Lung (tissue), 17 donors: ENCODE measurements at places on chromosomes 2 and 18. TPM values are rescaled to one million over a fixed set of nuclear protein-coding genes. Genes with fewer than 3 reads are reported as not detected.

DNA sequence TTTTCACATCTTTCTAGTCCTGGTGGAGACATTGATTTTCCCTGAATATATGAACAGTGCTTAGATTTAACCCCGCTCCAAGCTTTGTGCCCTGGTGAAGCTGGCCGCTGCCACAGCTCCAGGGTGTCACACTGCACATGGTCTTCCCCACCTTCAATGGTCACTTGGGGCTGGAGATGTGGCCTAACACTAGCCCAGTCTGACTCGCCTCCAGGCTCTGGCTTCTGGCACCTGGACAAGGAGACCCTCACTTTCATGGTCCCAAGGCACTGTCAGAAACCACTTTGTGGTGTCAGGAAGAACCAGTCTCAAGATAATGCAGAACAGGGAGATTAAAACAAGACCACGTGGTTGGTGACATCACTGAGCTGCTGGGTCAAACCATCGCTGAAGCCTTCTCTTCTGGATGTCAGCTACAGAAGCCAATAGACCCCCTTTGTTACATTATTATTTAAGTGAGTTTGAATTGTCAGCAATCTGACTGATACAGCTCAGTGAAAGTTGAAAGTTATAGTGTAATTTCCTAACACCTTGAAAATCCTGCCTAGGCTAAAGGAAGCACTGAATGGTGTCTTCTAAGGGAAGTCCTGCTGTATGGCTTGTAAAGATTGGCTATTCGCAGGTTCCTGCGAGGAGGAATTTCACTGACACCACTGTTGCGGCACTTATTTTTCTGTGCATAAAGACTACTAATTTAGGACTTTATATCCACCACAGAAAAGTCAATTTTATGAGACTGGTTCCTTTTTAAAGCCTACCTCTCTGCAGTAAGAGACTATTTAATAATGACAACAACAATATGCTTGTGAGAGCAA is 55.0 kb upstream of the CTDP1 start:
- H3K36me3 ChIP-seq, result no peaks in the 10 kb centered on the region
- H3K4me1 ChIP-seq, result no peaks in the 10 kb centered on the region
- H3K27me3 ChIP-seq, result peaks cover 7% of the 10 kb centered on the region
- no peak overlapping the region for H3K4me3 ChIP-seq

GRCh38 chr2:224887141-224887540 is 155.1 kb downstream of the DOCK10 start:
- no peaks in the 10 kb centered on the region for H3K27me3 ChIP-seq
- no peak for DNase-seq
- H3K4me3 ChIP-seq, result no peak overlapping the region
- H3K27ac ChIP-seq, result no peak overlapping the region
- peaks cover 3% of the 10 kb centered on the region for H3K4me1 ChIP-seq

- no peaks in the 10 kb centered on the region for H3K36me3 ChIP-seq
- peaks cover 11% of the 10 kb centered on the region for H3K4me1 ChIP-seq
- H3K27ac ChIP-seq, result no peak overlapping the region
- no peaks in the 10 kb centered on the region for H3K27me3 ChIP-seq
- DNase-seq, result no peak
- no peak overlapping the region for H3K4me3 ChIP-seq
Measured at GRCh38 chr18:73688161-73688560, 459.5 kb downstream of the FBXO15 start.

GRCh38 chr2:121052521-121052920 is 232.5 kb downstream of the TFCP2L1 start:
- no peak for DNase-seq
- H3K4me1 ChIP-seq, result no peaks in the 10 kb centered on the region

DNA sequence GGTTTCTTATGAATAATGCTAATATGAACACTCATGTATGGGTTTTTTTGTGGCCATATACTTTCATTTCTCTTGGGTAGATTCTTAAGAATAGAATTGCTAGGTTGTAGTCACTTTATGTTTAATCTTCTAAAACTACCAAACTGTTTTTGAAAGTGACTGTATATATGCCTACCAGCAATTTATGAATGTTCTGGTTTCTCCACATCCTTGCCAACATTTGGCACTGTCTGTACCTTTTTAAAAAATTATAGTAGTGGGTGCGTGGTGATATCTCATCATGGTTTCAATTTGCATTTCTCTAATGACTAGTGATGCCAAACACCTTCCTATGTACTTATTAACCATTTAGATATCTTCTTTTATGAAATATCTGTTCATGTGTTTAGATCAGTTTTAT is 110.6 kb upstream of the RIOK3 start:
- H3K4me1 ChIP-seq, result no peaks in the 10 kb centered on the region
- H3K27ac ChIP-seq, result no peak overlapping the region
- no peaks in the 10 kb centered on the region for H3K36me3 ChIP-seq

DNA sequence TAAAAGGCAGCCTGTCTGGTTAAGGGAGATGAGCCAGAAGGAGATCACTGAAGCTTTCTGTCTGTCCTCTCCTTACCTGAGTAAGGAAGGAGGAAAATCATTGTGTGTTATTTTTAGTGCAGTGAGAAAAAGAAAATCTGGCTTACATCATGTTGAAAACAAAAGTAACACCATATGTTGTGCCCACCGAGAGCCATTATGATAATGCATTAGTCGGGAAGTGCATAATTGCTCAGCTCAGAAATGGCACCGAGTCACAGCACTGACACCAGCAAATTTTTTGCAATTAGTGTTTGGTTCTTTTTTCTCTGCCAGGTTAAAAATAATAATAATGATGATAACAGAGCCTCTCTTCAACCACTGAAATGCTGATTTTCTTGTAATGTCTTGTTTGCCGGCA is 46.6 kb downstream of the HNMT start:
- no peak overlapping the region for H3K4me3 ChIP-seq
- no peaks in the 10 kb centered on the region for H3K4me1 ChIP-seq
- no peak for DNase-seq
- H3K27ac ChIP-seq, result no peak overlapping the region
- H3K27me3 ChIP-seq, result no peaks in the 10 kb centered on the region
- H3K36me3 ChIP-seq, result peaks cover 15% of the 10 kb centered on the region

DNA sequence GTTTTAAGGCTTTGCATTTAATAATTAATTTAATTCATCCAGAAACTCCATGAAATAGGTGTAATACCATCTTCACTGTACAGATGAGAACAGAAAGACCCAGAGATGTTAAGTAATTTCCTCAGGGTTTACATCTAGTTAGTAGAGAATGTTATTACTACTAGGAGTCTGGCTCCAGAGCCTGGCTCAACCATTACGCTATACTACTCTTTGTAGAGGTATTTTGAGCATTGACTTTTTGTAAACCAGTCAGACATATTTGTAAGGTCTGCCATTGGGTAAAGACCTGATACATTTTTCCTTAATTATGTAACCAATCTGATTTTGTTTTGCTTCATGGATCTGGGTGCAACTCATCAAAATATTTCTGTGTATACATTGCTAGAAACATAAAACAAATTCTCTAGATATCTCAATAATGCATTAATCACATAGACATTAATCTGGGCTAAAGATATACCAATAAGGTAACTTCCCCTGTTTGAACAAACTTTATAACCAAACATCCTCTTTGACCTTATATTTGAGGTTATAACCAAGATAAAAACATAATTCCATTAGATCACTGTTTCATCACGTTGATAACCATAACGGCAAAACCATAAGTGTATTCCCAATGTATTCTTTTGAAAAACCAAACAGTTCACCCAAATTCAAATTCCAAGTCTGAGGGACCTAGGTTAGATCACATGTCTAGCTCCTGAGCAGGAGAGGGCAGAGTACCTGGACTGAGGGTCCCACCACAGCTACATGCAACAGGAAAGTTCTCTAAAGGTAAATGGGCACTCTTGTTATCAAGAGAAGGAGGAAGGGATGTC is 135.0 kb downstream of the IKZF2 start:
- H3K4me3 ChIP-seq, result no peak overlapping the region
- no peak for DNase-seq
- no peaks in the 10 kb centered on the region for H3K4me1 ChIP-seq

DNA sequence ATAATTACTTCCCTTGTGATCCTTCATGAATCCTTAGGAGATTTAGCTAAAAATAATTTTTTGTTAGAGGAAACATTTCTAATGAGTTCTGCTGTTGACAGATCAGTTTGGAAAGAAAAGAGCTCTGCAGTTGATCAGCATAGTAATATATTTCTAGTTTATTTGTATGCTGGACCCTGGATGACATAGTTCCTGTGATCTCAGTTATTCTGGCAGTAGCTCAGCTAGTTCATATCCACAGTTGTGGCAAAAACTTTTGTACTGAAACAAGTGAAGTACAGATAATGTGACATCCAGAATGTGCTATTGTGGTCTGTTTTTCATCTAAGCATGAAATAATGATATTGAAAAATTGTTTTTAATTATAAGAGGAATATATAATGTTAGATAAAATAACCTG is 33.7 kb downstream of the ABI2 start:
- H3K27ac ChIP-seq, result no peak overlapping the region
- no peaks in the 10 kb centered on the region for H3K36me3 ChIP-seq
- H3K27me3 ChIP-seq, result no peaks in the 10 kb centered on the region
- no peak overlapping the region for H3K4me3 ChIP-seq

- no peak overlapping the region for H3K27ac ChIP-seq
- H3K27me3 ChIP-seq, result no peaks in the 10 kb centered on the region
- H3K4me1 ChIP-seq, result peaks cover 5% of the 10 kb centered on the region
- no peak for DNase-seq
- H3K4me3 ChIP-seq, result no peak overlapping the region
Measured at GRCh38 chr2:503288-503999, 173.8 kb downstream of the TMEM18 start.

DNA sequence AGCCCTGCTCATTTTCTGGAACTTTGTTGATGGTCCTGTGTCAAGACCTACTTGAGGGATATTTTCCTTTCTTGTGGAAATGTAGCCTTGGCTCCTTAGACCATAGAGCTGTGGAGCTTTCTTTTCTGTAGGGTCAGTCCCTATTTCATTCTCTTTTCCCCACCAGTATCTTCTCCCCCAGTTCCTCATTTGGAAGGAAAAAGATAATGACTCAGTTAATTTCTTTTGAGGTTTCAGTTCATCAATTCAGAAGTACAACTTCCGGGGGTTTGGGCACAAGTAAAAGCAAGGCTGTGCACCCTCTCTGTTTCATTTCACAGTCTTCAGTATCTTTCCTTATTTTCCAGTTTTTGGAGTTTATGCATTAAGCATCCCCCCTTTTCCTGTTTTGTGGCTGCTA is 70.7 kb downstream of the CDC42EP3 start:
- H3K27ac ChIP-seq, result no peak overlapping the region
- H3K27me3 ChIP-seq, result no peaks in the 10 kb centered on the region
- no peaks in the 10 kb centered on the region for H3K36me3 ChIP-seq

- no peaks in the 10 kb centered on the region for H3K4me1 ChIP-seq
- H3K27ac ChIP-seq, result no peak overlapping the region
- no peak for DNase-seq
Measured at GRCh38 chr2:223494942-223495341, 107.2 kb downstream of the SCG2 start.

DNA sequence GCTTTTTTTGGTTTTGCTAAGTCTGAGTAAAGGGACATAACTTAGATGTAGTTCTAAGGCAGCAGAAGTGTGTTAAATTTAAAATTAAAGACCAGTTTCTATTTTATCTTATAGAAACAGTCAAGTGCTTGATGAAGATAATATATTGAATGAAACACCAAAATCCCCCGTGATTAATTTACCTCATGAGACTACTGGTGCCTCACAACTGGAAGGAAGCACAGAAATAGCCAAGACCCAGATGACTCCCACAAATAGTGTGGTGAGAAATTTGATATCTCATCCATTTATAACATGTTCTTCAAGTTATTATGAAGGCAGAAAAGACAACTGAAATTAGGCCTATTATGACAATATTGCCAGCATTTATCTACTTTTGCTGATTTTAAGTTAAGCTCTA is 45.6 kb downstream of the APLF start:
- H3K36me3 ChIP-seq, result no peaks in the 10 kb centered on the region
- no peak overlapping the region for H3K27ac ChIP-seq
- no peak for DNase-seq
- H3K4me3 ChIP-seq, result no peak overlapping the region
- H3K27me3 ChIP-seq, result no peaks in the 10 kb centered on the region

GRCh38 chr2:181312515-181312927 is 144.7 kb upstream of the ITGA4 start:
- no peaks in the 10 kb centered on the region for H3K36me3 ChIP-seq
- no peaks in the 10 kb centered on the region for H3K27me3 ChIP-seq
- H3K4me1 ChIP-seq, result no peaks in the 10 kb centered on the region
- peak overlapping the region; percentile 11 for H3K27ac ChIP-seq

- H3K4me3 ChIP-seq, result no peak overlapping the region
- H3K27ac ChIP-seq, result no peak overlapping the region
- H3K27me3 ChIP-seq, result no peaks in the 10 kb centered on the region
- H3K36me3 ChIP-seq, result no peaks in the 10 kb centered on the region
- H3K4me1 ChIP-seq, result no peaks in the 10 kb centered on the region
- DNase-seq, result no peak
Measured at GRCh38 chr2:235925250-235925919, 242.8 kb downstream of the GBX2 start.

GRCh38 chr2:109602617-109603188 is 11.1 kb downstream of the SEPTIN10 start:
- H3K4me3 ChIP-seq, result no peak overlapping the region
- no peaks in the 10 kb centered on the region for H3K36me3 ChIP-seq
- no peak for DNase-seq
- H3K27me3 ChIP-seq, result no peaks in the 10 kb centered on the region
- H3K4me1 ChIP-seq, result peaks cover 4% of the 10 kb centered on the region

DNA sequence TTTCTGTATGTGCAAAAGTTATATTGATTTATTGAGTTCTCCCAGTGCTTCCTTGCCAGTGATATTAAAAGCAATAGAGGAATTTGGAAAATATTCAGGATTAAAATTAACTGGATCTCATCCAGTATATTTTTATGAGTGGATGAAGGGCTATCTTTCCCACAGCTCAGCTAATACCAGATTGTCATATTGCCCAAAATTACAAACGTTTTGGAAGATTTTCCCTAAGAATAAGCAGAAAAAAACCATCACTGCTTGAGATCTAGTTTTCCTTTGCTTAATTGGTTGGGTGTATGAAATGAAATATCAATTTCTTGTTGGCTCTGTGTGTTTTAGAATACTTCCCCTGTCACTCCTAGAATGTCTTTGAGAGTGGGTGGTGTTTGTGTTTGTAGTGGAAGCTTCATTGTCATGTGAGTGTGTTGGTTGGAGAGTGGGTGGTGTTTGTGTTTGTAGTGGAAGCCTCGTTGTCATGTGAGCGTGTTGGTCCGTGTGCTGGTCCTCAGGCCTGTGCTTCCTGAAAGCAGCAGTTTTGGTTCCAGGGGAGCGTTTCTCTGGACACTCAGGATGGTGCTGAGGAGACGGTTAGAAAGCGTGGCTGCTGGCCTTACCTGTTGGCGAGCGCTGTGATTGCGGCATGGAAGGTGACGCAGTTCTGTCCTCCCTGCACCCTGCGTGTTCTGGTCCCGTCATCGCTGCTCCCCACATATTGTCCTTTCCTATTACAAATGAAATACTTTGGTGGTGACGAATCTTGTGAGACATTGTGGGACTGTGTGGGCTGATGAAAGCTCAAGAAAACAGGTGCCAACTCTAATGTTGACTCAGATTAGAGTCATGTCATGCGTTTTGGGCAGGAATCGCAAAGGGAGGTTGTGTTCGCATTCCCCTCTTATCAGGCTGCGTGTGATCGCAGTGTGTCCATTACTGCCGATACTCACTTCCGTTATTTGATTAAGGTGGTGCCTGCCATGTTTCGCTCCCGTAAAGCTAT is 12.4 kb downstream of the ASB1 start:
- no peak for DNase-seq
- no peaks in the 10 kb centered on the region for H3K4me1 ChIP-seq
- no peak overlapping the region for H3K4me3 ChIP-seq
- H3K27me3 ChIP-seq, result no peaks in the 10 kb centered on the region

EFHD1 gene
- 2.2 TPM for total RNA-seq

VWA3B gene
- 17.8 TPM for total RNA-seq

EPB41L3 gene
- total RNA-seq, result 64.0 TPM

TMEM200C gene
- total RNA-seq, result 1.3 TPM

NT5DC4 gene
- 0.09 TPM for total RNA-seq

CYBRD1 gene
- 66.1 TPM for total RNA-seq

ST6GAL2 gene
- total RNA-seq, result 4.0 TPM

ERFE gene
- 0.52 TPM for total RNA-seq

AMER3 gene
- total RNA-seq, result 0.09 TPM

TGFBRAP1 gene
- 19.7 TPM for total RNA-seq

RAB6C gene
- total RNA-seq, result not detected
